SK-N-SH (cell line): ENCODE measurements at places on chromosomes 5 and 9.

DNA sequence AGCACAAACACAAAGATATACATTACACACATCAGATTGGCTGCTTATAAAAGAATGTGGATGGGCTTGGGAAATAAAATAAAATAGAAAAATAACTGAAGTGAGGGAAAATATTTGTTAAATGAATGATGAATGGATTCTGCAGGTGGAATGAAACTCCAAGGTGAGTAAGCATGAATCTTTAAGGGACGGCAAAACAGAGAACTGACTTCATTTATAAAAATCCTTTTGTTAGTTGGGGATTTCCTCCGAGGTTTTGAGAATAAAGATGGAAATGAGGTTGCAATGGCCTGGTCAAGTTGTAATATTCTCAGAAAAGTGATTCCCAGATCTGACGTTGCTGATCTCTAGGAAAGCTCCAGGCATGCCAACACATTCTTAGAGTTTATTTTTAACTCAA lies 20.9 kb upstream of the SEMA6A start:
- DNase-seq: no peak

GRCh38 chr5:65329266-65329665 lies 152.5 kb downstream of the ADAMTS6 start:
- DNase-seq: no peak

DNA sequence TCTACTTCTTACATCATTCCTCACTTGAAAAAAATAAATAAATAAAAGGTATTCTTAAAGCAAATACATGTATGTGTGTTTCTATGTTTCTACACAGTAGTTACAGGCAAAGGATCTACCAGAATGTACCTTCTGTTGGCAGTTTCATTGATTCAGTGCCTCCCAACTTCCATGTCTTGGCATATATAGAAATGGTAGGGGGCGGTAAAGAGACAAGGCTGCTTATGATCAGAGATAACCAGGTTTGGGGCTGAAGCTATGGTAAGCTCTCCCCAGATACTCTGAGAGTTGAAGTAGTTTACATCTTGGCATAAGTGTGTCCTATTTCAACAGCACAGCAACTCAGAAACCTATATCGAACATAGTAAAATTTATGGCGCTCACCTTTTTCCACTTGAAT lies 1075.4 kb upstream of the C9orf72 start:
- no peak for DNase-seq

DNA sequence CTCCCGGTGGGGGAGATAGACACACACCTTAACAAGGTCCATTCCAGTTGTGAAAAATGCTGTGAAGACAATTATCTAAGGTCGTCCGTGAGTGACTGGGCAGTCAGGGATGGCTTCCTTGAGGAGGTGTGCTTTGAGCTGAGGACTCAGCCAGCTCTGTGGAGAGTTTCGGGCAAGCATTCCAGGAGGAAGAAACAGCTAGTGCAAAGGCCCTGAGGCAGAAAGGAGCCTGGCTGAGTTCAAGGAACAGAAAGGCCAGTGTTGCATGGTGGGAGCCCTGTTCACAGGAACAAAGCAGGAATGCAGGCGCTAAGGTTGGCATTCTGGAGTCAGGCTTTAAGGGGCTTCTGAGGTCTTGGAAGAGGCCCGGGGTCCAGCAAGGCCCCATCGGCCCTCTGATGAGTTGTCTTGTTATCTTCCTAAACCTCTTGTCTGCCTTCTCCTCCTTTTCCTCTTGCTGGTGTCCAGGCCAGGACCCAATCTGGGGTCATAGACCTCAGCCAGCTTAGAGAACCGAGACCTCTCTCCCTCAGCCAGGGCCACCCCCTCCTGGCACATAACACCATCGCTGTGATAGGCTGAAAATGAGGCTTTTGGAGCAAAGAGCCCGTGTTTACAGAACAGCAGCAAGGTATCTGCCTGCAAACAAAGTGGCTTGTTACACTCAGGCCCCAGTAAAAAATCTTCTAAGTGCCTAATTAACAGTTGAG lies 270.2 kb upstream of the MVB12B start:
- no peak for DNase-seq

DNA sequence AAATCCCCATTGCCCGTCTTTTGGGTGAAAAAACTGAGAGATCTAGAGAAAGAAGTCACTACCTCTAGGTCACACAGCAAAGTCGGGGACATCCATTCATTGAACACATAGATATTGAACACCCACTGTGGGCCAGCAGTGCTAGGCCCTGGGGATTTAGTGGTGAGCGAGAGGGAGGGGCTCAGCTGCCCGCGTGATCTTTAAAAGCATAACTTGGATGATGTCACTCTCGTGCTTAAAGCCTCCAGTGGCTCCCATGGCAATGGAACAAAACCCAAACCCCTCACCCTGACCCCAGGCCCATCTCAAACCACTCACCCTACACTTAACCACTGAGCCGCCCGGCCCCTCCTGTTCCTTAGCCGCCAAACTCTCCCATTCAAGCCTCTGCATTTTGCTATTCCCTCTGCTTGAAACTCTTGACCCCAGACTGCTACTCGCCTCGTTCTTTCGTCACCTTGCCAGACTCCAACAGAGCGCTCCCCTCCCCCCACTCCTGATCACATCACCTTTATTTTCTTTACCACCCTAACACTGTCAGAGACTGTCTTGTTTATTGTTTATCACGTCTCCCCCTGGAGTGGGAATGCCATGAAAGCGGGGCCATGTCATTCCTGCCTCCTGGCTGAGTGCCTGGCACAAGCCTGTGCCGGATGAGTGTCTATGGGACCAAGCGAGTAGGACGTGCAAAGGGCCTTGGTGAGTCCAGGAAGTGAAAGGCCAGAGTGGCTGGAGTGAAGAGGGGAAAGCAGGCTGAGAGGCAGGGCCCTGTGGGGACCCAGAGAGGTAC lies 710 bp upstream of the PIP5KL1 start:
- DNase-seq: peak; percentile 72

- DNase-seq: peak; percentile 70
Observed at GRCh38 chr5:6820851-6821479, 107.7 kb downstream of the TENT4A start.

- no peak for DNase-seq
Observed at GRCh38 chr9:123016631-123017030, 16.8 kb upstream of the GPR21 start.

GRCh38 chr5:72511366-72511765 lies 4.2 kb upstream of the ZNF366 start:
- no peak for DNase-seq

- DNase-seq: no peak
Observed at GRCh38 chr9:8858596-8859161, 1059.1 kb upstream of the DMAC1 start.
